Activated T-cell treated with anti-CD3 and anti-CD28 coated beads, Interleukin-2, amount 50 U/mL, for 72 hours (primary cell): ENCODE measurements at places on chromosomes 3 and 15. TPM values are rescaled to one million over a fixed set of nuclear protein-coding genes. Genes with fewer than 3 reads are reported as not detected.

DNA sequence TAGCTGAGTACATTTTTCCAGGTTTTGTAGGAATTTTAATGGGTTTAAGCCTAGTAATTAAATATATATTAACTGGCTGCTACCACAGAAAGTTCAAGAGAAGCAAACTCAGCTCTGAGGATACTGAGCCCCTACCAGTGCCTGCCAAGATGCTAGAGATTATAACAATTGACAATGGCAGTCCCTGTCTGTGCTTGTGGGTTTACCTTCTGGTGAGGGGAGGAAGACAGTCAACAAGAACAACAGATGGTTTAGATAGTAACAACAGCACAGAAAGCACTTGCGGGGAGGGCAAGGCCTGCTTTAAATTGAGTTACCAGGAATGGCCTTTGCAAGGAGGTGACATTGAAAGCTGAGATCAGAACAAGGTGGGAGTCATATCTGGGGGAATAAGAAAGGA, 56.6 kb upstream of the ARHGEF3 start:
- H3K27ac ChIP-seq = peak overlapping the region; percentile 3
- H3K4me3 ChIP-seq = no peak overlapping the region
- no peaks in the 10 kb centered on the region for H3K27me3 ChIP-seq
- no peaks in the 10 kb centered on the region for H3K36me3 ChIP-seq
- peaks cover 77% of the 10 kb centered on the region for H3K4me1 ChIP-seq
- no peak for DNase-seq

DNA sequence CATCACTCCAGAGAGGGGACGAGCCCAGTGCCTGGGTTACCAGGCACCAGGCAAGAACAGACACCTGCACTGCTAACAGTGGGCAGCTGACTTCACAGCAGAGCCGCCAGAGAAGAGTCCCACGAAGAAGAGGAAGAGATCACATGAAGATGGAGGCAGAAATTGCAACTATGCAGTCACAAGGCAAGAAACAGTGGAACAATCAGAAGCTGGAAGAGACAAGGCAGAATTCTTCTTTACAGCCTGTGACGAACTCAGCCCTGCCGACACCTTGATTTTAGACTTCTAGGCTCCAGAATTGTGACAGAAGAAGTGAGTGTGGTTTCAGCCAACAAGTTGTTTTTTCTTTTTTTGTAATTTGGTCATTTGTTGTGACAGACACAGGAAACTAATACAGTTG, 59.2 kb downstream of the IL12A start:
- no peaks in the 10 kb centered on the region for H3K36me3 ChIP-seq
- no peak overlapping the region for H3K27ac ChIP-seq
- no peaks in the 10 kb centered on the region for H3K4me1 ChIP-seq
- H3K27me3 ChIP-seq = no peaks in the 10 kb centered on the region
- H3K4me3 ChIP-seq = no peak overlapping the region

DNA sequence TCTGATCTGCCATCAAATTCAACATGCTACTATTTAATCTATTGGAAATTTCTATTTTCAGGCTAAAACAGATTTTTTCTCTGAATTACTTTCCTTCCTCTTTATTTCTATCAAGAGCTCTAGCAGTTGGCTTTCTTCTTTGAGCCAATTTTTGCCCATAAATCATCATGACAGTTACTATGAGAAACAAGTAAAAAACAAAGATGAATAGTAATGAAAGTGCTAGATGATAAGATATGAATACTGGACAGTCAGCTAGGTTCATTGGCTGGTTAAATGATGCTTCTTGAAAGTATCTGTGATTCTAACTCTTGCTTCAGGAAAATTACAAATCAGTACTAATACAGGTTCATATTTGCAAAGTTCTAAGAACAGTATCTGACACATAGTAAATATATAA, 38.6 kb upstream of the NANOGP8 start:
- H3K27ac ChIP-seq = no peak overlapping the region
- no peaks in the 10 kb centered on the region for H3K27me3 ChIP-seq

DNA sequence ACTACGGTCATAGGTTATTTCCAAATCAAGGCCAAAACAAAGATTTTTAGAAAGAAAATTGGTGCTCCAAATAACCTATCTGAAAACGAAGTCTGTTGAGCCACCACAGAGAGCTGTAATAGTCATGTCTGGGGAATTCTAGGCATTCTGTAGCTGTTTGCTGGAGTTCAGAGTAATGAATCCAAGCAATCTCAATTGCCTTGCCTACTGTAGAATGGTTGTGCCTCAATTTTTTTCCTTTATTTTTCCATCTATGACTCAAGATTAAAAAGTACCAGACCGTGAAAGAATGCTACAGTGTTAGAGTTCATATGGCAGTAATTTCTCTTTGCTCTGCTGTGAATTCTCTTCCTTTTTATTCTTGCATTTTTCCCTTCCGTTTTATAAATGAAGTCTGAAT, 1007.2 kb upstream of the ALCAM start:
- no peak overlapping the region for H3K27ac ChIP-seq
- no peak overlapping the region for H3K4me3 ChIP-seq
- no peaks in the 10 kb centered on the region for H3K27me3 ChIP-seq
- H3K4me1 ChIP-seq = no peaks in the 10 kb centered on the region
- no peak for DNase-seq

GRCh38 chr3:15292765-15293522, 39.4 kb downstream of the SH3BP5 start:
- H3K4me1 ChIP-seq = peaks cover 82% of the 10 kb centered on the region
- no peak overlapping the region for H3K27ac ChIP-seq
- peaks cover 4% of the 10 kb centered on the region for H3K36me3 ChIP-seq
- no peaks in the 10 kb centered on the region for H3K27me3 ChIP-seq
- H3K4me3 ChIP-seq = no peak overlapping the region

DNA sequence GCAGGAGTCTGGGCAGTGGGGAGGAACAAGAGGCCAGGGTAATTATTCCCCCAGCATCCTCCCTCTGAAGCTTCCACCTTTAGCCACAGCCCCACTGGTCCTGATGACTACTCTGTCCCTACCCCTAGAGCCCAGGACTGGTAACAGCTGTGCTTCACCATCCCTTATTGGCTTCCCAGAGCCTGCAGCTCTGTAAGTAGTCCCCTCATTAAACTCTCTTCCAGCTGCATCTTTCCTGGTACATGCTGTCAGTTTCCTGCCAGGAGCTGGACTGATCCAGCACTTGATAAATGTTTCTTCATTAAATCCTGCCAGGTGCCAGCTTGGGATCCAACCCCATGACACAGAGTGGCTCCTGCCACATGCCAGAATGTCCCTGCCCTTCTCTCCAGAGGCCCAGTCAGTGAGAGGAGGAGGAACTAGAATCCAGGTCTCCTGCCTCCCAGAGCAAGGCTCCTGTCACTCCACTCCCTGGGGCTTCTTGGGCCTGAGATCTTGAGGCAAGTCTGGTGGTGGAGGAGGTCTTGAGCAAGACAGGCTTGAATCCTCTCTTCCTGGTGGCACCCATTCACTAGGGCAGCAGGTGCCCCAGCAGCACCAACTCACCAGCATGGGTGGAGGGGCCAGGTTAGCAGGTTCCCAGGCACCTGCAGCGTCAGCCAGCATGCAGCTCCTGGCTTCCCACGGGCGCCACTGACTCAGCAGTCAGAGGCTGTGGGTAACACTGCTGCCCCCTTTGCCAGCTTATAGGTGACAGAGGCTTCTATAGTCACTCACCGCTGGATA, 27.6 kb downstream of the FBXW12 start:
- no peaks in the 10 kb centered on the region for H3K27me3 ChIP-seq
- no peak overlapping the region for H3K4me3 ChIP-seq
- peaks cover 3% of the 10 kb centered on the region for H3K4me1 ChIP-seq
- DNase-seq = no peak

- no peaks in the 10 kb centered on the region for H3K27me3 ChIP-seq
- H3K36me3 ChIP-seq = no peaks in the 10 kb centered on the region
- H3K4me3 ChIP-seq = no peak overlapping the region
- H3K27ac ChIP-seq = no peak overlapping the region
- DNase-seq = no peak
Measured at GRCh38 chr15:27723821-27724220, 375.3 kb downstream of the OCA2 start.

DNA sequence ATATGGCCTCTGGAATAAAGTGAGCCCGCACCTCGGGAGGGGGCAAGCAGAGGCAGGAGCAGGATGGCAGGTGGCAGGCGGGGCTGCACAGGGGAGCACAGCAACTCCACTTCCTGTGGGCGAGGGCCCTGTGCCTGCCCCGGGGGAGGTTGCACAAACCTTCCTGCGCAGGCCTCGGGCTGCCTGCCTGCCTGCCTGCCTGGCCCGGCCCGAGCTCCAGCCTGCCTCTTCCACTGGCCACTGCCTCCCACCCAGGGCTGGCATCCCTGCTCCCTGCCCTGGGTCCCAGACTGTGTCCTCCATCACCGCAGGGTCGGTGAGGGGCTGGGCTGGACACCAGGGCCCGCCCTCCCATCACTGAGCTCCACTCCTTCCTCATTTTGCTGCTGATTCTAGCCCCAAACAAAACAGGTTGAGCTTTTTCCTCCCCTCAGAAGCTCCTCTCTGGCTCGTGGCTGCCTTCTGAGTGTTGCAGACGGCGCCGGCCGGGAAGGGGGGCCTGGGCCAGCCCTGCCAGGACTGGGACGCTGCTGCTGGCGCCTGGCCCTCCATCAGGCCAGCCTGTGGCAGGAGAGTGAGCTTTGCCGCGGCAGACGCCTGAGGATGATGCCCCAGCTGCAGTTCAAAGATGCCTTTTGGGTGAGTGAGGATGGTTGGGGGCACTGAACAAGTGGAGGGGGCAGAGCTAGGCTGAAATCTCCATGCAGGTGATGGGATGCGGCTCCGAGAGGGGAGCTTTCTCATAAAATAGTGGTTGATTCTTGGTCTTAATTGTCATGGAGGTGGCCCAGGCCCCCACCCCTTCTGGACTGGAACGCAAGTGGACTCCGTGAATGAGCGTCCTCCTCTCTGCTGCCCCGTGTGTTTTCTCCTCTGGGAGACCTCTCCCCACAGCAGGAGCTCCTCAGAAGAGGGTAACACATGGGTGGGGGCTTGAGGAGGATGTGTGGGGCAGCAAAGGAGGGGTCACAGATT, at the start of gene PSTPIP1:
PSTPIP1 (plus strand) TSS at position 156 of the 975 bp plus-strand sequence; CDS start at position 604, 448 bp downstream.
- no peaks in the 10 kb centered on the region for H3K27me3 ChIP-seq
- peak within 1 kb of the TSS; percentile 98 for H3K4me3 ChIP-seq
- peak within 1 kb of the TSS; percentile 96 for H3K27ac ChIP-seq
- DNase-seq = peak; percentile 80

DNA sequence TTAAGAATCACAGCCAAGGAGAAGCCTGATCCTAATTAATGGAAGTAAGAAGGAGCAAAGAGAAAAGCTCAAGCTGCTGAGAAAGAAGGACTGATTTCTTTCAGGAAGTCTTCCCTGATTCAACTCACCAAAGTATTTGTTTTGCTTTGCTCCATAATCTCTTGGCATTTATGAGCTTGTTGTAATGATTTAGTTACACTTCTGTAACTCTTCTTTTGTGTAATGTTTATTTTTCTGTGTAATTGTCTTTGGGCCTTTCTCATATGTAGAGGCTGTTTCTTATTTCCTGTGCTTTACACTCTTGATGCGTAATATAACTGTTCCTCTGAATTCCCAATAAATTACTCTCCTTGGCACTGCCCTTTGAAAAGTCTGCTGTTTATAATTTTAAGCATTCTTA, 80.0 kb downstream of the COL6A5 start:
- no peak overlapping the region for H3K4me3 ChIP-seq
- no peaks in the 10 kb centered on the region for H3K36me3 ChIP-seq
- H3K27ac ChIP-seq = no peak overlapping the region
- no peaks in the 10 kb centered on the region for H3K4me1 ChIP-seq

GRCh38 chr3:189838291-189838690, 207.1 kb downstream of the TP63 start:
- peaks cover 34% of the 10 kb centered on the region for H3K4me1 ChIP-seq
- no peak overlapping the region for H3K27ac ChIP-seq
- no peak overlapping the region for H3K4me3 ChIP-seq

DNA sequence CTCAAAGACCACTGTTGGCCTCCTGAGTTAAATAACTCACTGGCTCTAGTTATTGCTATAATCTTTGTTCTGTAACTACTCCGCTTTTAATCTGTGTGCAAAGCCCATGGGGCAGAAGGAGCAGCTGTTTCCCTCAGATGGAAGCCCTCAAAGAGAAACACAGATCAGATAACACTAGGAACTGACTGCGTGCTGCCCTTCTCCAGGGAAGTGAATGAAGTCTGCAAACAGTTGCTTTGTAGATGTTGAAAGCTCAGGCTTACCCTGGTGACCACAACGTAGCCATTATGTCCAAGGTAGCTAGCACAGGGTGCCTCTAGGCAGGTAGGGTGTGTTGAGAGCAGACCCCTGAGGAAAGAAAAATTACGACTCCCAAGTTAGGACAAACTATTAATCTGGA, 152.3 kb upstream of the STAC start:
- DNase-seq = no peak
- H3K27ac ChIP-seq = no peak overlapping the region
- H3K36me3 ChIP-seq = no peaks in the 10 kb centered on the region
- H3K27me3 ChIP-seq = no peaks in the 10 kb centered on the region
- no peak overlapping the region for H3K4me3 ChIP-seq

GRCh38 chr3:46440531-46441294, 24.0 kb downstream of the LTF start:
- DNase-seq = peak; percentile 16
- no peaks in the 10 kb centered on the region for H3K27me3 ChIP-seq
- H3K36me3 ChIP-seq = no peaks in the 10 kb centered on the region
- H3K4me3 ChIP-seq = no peak overlapping the region

The OCA2 gene
- total RNA-seq = 0.14 TPM

The SCG3 gene
- not detected for total RNA-seq

The C3orf85 gene
- not detected for total RNA-seq

The COL8A1 gene
- not detected for total RNA-seq

The MSL2 gene
- total RNA-seq = 71.0 TPM

The SCN11A gene
- total RNA-seq = 0.22 TPM

The CEP19 gene
- total RNA-seq = 5.3 TPM

The BNIP2 gene
- total RNA-seq = 68.3 TPM

The GABRA5 gene
- total RNA-seq = not detected

The LPCAT4 gene
- 33.8 TPM for total RNA-seq
